Stimulated activated CD8-positive, alpha-beta memory T cell treated with anti-CD3 and anti-CD28 coated beads, Interleukin-15, amount 100 ng/mL, for 24 hours (primary cell): ENCODE measurements at places on chromosomes 2 and 18.

- DNase-seq: no peak
Measured at GRCh38 chr2:195505701-195506100, 151.3 kb upstream of the SLC39A10 start.

GRCh38 chr18:77528872-77529271 is 279.2 kb downstream of the GALR1 start:
- DNase-seq: no peak

DNA sequence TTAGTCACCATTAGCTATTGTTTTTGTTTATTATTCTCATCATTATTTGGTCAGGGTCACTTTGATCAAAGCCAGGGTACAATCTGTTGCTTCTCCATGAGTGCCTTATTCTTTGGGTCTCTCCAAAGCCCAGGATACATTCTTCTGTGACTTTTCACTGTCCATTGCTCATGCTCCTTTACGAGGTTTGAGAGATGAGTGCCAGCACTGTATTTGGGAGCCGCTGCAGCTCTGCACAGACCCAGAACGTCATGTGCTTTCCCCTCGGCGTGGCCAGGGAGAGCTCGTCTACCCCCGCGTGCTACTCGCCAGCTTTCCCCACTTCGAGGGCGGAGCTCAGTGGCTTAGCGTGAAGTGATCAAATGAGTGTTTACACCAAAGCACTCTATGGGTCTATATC is 123.7 kb downstream of the COL6A3 start:
- DNase-seq: no peak

DNA sequence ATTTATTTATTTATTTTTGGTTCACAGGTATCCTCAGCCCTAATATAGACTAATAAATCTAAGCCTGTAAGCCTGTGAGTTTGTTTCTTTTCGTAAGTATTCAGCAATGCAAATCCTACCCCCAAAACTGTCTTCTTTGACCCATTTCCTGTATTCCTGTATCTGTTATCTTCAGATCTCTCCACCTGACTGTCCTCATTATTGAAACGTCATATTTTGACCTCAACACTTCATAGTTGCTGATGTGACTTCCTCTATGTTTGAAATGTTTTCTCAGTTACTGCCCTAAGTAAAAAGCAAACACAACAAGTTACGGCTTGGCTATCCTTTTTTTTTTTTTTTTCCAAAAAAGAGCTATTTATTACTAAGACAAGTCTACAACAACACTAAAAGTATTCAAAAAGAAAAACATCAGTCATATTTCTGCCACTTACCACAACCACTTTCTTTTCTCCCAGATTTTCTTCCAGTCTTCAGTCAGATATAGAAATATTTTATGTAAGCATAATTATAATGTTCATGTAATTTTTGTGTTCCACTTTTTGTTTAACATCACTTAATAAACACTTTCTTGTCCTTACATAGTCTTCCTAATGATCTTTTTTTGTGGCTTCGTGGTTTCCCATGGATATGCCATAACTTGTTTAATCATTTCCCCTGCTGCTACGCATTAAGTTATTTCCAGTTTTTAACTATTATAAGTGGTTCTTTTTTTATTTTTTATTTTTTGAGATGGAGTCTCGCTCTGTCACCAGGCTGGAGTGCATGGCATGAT is 45.0 kb upstream of the EML4 start:
- DNase-seq: no peak

DNA sequence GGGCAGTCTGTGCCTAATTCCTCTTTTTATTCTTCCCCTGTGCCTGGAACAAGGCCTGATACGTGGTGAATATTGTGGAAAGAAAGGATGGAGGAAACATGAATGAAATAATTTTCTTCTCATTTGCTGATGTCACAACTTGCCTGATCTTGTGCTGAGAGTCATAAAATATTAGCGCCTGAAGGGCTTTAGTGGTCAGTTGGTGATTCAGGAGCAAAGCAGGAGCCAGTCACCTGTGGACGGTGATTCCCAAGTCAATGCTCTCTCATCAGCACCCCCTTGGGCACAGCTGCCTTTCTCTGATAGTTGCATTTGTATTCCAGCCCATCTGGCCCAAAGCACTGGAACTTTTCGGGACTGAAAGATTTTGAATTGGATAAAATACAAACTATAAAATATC is 502.6 kb upstream of the RAB12 start:
- no peak for DNase-seq

DNA sequence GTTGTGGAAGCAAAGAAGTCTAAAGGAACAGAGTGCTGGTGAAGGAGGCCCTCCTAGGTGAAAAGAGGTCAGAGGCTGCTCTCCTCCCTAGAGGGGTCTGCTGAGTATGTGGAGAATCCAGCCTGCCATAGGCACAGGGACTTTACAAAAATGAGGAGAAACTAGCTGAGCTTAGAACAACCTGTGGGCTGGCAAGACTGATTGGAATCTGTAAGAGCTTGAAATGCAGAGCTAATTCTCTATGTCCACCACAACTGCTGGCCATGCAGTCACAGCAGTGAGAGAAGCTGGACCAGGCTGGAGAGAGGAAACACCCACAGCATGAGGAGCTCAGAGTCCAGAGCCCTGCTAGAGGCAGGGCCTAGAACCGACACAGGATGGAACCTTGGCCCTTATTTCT is 251.0 kb upstream of the MGAT5 start:
- DNase-seq: no peak

GRCh38 chr2:100214265-100214971 is 72.0 kb upstream of the AFF3 start:
- no peak for DNase-seq

DNA sequence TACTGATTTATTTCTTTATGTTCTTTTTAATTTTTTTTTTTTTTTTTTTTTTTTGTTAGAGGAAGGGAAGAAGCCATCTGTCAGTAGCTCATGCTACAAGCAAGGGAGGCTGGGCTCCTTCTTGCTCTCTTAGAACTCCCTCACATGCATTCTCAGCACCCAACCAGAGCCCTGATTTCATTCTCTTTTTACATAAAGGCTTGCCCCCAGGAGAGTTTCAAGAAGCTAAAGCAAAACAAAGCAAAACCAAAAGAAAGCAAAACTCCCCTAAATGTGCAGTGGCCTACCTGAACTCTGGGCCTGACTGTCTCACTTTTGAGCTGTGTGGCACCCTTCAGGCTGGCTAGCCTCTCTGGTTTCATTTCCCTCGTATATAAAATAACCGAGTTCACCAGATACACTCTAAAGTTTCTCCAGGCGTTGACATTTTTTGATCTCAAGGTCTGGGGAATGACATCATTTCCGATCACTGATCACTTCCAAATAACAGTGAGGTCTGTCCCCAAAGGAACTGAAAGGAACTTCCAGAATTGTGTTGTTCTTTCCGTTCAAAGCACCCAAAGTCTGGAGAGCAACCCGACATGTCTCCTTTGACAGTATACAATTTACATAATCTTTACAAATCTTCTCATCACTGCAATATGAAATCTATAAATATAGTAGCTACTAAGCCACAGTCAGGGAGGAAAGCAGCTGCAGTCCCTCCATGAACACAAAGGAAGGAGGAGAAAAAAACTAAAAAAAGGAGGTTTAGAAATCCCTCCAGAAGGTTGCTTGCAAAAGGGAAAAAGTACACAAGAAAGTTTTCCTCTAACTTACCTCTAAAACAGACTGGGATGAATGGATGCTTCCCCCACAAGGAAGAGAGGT is 145.6 kb upstream of the NCK2 start:
- DNase-seq: no peak
